Kidney (tissue), 22 donors: ENCODE measurements at places on chromosomes 13 and 19. TPM values are rescaled to one million over a fixed set of nuclear protein-coding genes. Genes with fewer than 3 reads are reported as not detected.
A peak's percentile ranks its signal among the peaks of the same experiment; 100 is the strongest.

DNA sequence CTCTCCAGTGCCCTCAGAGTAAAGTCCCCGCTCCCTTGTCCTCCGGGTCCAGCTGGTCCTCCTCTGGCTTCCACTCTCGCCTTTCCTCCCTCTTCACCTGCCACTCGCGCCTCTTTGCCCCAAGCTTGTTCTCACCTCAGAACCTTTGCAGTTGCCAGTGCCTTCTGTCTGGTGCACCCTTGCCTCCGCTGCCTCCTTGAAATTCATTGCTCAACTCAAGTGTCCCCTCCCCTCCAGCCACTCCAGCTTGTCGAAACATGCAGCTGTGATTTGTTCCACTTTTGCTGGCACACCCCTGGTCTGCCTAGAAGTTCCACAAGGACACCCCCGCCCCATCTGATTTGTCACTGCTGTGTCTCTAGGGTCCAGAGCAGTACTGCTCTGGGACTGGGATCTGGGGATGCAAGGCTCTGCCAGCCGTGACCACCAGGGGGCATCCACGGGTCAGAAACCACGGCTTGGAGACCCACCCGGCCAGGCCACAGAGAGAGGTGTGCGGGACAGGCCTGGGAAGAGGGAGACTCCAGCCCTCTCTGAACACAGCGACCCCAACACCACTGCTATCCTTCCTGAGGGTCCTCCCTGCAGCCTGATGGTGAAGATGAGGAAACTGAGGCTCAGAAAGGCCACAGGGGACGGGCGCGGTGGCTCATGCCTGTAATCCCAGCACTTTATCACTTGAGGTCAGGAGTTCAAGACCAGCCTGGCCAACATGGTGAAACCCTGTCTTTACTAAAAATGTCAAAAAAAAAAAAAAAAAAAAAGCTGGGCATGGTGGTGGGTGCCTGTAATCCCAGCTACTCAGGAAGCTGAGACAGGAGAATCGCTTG lies 49.9 kb downstream of the AP1M1 start:
- peak; percentile 82 for DNase-seq

PLPP2 gene
- total RNA-seq: 28.7 TPM

DNA sequence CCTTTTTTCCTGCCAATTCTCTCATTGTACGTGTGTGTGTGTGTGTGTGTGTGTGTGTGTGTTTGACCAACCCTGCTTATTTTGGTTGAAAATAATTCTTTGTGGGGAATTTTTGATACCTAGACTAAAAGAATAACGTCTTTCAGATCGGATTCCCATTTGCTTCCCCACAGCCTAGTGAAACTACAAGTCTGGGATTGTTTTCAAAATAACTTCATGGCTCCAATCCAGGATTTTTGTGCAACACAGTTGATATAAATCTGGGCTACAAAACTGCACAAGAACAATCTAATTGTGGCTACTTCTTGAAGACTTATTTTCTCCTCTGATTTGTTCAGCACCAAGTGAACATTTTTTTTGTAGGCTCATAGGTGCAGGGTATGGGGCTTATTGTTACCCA lies 332.8 kb upstream of the MIR17HG start:
- DNase-seq: no peak

DNA sequence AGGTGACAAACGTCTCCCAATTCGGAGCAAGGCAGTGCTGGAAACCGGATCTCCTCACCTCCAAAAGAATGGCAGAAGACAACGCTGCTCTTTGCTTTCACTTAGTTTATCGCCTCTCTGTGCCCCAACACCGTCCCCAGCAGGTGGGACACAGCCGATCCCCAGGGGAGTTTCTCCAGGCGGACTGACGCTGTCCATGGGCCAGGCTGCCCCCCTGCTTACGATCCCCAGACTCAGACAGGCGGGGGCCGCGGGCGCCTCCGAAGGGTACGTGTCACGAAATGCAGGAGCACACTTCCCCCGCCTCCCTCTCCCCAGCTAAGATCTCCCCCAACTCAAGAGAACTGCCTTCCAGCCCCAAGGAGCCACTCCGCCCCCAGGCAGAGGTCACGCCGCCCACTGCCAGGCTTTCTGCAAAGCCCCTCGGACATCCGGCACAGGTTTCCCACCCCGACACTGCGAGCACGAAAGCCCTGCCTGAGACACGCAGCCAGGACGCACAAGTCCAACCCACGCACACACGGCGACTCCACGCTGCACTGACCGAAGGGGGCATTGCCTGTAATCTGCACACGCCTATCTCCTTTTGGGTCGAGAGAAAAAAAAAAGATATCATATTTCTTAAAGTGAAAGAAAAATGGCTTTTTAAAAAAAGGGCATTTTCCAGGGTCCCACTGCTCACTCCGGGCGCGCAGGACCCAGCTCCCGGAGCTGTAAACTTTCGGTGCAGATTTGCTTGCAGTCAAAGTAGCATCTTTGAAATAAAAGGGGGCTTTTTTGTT lies 2.0 kb downstream of the SPRY2 start:
- DNase-seq: peak; percentile 93

DNA sequence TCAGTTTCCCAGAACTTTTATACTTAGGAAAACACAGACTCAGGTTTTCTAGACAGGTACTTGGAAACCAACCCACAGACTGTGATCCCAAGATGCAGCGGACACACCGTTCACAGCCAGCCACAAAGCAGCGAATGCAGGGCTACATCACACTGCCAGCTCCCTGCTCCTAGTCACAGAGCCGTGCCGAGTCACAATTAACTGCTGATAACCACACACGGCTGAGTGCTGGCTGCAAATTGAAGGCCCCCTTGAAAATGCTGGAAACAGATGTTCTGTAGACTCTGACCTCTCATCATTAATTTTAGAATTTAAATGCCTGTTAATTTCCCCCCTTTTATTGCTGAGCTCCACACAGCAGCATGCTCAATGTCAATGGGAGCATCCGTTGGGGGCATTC lies 78.6 kb upstream of the SIAH3 start:
- DNase-seq: no peak

- no peak for DNase-seq
Measured at GRCh38 chr13:38766799-38767198, 79.9 kb downstream of the FREM2 start.

- no peak for DNase-seq
Measured at GRCh38 chr13:21850013-21851006, 179.4 kb downstream of the FGF9 start.

DNA sequence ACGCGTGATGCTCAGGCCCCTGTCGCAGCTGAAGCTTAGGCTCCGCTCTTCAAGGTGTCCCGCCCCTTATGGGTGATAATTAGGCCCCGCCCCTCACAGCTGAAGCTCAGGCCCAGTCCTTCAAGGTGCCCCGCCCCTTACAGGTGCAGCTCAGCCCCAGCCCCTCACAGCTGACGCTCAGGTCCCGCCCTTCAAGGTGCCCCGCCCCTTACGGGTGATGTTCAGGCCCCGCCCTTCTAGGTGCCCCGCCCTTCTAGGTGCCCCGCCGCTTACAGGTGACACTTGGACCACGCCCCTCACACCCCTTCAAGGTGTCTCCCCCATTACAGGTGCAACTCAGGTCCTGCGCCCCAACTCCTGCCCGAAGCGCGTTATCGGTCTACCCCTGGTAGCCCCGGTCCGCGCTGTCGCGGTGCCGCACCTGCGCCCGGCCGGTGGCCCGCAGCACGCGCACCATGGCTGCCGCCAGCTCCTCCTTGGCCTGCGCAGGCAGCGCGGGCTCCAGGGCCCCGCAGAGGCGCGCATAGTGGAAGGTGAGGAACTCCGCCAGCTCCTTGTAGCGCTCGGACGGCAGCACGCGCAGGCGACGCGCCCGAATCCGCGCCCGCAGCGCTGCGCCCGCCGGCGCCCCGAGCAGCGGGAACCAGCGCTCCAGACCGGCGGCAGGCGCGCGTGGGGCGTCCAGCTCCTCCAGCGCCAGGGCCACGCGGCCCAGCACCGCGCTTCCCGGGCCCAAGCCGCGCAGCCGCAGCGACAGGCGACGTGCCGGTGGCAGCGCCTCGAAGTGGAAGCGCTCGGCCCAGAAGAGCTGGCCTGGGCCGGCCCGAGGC lies 7.3 kb downstream of the RASAL3 start:
- peak; percentile 76 for DNase-seq

DNA sequence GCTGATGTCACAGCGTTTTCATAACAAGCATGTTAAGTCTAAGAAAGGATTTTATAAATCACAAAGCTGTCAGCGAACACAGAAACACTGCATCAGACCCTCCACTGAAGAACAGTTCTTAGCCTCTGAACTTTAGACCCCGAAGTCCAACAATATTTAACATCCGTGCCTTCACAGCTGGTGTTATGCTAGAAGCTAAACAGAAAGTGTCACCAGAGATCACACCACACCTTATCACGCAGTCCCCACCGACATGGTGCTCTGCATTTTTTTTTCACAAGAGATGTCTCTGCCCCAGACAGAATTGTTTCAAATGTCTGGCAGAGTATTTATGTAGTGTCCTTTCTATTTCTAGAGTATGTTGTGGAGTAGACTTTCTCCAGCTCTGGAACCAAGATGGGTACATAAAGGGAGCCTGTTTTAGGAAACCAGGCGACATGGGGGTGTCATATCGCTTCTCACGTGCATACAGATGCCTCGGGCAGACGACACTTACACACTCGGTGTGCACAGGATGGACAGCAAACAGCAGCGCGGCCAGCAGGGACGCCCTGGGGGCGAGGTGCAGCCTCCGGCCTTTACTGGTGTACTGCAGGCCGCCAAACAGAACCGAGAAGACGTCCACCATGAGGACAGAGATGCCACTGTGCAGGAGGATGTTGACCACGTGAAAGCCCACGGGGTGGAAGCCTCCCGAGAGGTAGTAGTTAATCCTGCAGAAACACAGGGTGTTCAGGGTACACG lies 12.0 kb downstream of the TMTC4 start:
- no peak for DNase-seq

NMRK2 gene
- total RNA-seq: 0.69 TPM

TSPAN16 gene
- total RNA-seq: not detected

- no peak for DNase-seq
Measured at GRCh38 chr19:51783372-51783771, 11.6 kb upstream of the FPR3 start.

HIPK4 gene
- total RNA-seq: 0.09 TPM

- no peak for DNase-seq
Measured at GRCh38 chr13:60282708-60283107, 114.3 kb upstream of the TDRD3 start.

PSMC4 gene
- 84.7 TPM for total RNA-seq

- DNase-seq: peak; percentile 97
Measured at GRCh38 chr19:34480971-34481841, at the start of gene WTIP. WTIP (plus strand) TSS chr19:34481758; CDS start chr19:34481975, 217 bp downstream.

DNA sequence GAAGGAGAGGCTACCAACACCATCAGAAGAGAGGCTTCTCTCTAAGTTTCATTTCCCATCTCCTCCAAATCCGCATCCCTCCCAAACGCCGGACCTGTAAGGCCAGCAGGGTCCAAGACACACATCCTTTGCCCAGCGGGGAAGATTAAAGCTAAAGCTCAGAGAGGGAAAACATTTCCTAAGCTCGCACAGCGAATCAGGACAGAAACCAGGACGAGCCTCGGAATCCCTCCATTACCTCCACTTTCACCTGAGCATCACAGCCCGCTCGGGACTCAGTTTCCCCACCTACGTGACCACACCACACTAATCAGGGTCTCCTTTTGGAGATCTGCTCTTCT lies 711 bp upstream of the FOSB start:
- no peak for DNase-seq

GRCh38 chr19:3113100-3114017 lies 19.2 kb downstream of the GNA11 start:
- peak; percentile 76 for DNase-seq

OR7G2 gene
- total RNA-seq: not detected

DNA sequence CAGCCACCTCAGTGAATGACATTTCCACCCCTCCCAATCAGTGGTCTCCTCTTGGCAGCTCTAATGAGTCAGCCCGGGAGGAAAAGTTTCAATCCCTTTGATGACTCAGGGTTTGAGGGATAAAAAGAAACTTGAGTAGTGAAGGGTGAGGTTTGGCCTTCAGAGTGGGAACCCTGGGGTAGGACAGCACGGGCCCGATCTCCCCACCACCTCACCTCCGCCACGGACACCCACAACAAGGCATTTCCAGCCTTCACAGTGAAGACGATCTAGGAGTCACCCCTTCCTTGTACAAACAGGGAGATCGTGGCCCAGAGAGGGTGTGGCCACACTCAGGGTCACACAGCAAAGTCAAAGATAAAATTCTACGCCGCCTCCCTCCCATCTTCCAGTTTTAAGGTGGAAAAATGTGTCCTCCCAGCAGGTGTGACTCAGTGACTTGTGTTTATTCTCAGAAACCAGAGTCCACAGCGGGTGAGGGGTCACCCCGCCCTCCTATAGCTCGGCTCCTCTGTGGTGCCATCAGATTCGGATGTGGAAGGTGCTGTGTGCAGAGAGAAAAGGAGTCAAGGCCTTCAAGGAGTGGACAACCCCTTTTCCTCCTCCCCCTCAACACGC lies 12.3 kb downstream of the CIB3 start:
- no peak for DNase-seq

GRCh38 chr19:34503531-34504272 lies 22.1 kb downstream of the WTIP start:
- no peak for DNase-seq

FUT2 gene
- total RNA-seq: 5.8 TPM

GRCh38 chr19:54644056-54644455 lies 13.8 kb downstream of the LILRB1 start:
- DNase-seq: no peak

- no peak for DNase-seq
Measured at GRCh38 chr19:5099701-5100221, 130.8 kb downstream of the KDM4B start.

C5AR1 gene
- 26.6 TPM for total RNA-seq

ADGRE1 gene
- total RNA-seq: 1.3 TPM

ADGRE2 gene
- 10.4 TPM for total RNA-seq

- no peak for DNase-seq
Measured at GRCh38 chr13:65719831-65720230, 1510.3 kb downstream of the PCDH9 start.

TNFRSF19 gene
- 14.7 TPM for total RNA-seq

ZNF525 gene
- 17.2 TPM for total RNA-seq

DCLK1 gene
- total RNA-seq: 8.3 TPM

- DNase-seq: no peak
Measured at GRCh38 chr19:34844277-34844676, 71.3 kb upstream of the ZNF599 start.

DNA sequence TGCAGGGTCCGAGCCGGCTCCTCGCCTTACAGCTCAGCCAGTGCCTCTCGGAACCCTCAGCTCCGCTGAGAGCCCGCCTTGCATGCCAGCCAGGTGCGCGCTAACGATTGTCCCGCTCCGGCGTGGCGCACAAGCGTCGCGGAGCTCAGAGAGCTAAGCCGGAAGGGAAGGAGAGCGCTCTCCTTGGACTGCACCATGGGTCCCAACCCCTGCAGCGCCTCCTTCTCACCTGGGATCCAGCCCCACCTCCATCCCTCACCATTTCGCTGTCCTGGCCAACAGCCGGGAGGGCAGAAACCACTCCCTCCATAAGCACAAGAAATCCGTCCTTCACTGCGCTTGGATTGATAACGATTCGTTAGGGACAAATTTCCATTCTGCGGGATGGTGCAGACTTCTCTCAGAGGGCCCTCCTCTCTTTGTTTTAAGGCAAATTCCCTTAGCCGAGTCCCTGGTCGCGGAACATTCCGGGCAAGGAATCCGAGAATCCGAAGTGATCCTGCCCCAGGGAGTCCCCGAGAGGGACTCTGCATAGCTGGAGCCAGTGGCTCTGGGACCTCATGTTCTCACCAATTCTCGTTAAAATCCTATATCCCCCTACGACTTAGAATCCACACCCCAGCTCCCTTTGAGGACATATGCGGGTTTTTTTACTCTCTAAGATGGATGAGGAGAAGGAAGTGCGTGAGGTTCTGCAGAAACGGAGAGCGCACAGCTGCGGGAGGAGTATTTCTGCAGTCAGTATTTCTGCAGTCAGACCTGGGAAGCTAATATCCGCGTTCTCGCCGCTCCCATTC lies 2.8 kb downstream of the GSX1 start:
- no peak for DNase-seq
